ENCODE measurements at places on chromosomes 12 and 14. TPM values are rescaled to one million over a fixed set of nuclear protein-coding genes. Genes with fewer than 3 reads are reported as not detected.

Gene GARIN6
- total RNA-seq: not detected

Gene MYO1H
- not detected for total RNA-seq

Gene NTF3
- not detected for total RNA-seq

Gene HOXC6
- 5.0 TPM for total RNA-seq

Gene CLEC9A
- not detected for total RNA-seq

Gene TTC9
- 1.7 TPM for total RNA-seq

Gene APOF
- not detected for total RNA-seq

Gene CLEC12A
- not detected for total RNA-seq

Gene ALG10
- 5.7 TPM for total RNA-seq

Gene TAS2R9
- not detected for total RNA-seq

Gene GPR68
- total RNA-seq: 0.06 TPM

Gene NOVA1
- 5.2 TPM for total RNA-seq

Gene PTHLH
- 41.8 TPM for total RNA-seq

Gene TBX5
- not detected for total RNA-seq

Gene SLC25A29
- 9.4 TPM for total RNA-seq

Gene METTL3
- total RNA-seq: 55.4 TPM

Gene PLBD1
- 4.8 TPM for total RNA-seq

Gene PMCH
- not detected for total RNA-seq

Gene B4GALNT3
- 1.0 TPM for total RNA-seq

Gene SSTR1
- not detected for total RNA-seq

Gene RAPGEF3
- 1.2 TPM for total RNA-seq

Gene KRT5
- 0.30 TPM for total RNA-seq

Gene CCDC177
- total RNA-seq: not detected

Gene SMIM41
- total RNA-seq: not detected

Gene DIO2
- 15.2 TPM for total RNA-seq

Gene MYF5
- not detected for total RNA-seq

Gene PABPN1
- total RNA-seq: 140 TPM

Gene NGDN
- total RNA-seq: 66.7 TPM

Gene OR4E2
- total RNA-seq: not detected

Gene KRT6C
- not detected for total RNA-seq

Gene VPS29
- 135 TPM for total RNA-seq

Gene CABP1
- 0.60 TPM for total RNA-seq

Gene LRIG3
- total RNA-seq: 7.2 TPM

Gene NRXN3
- 0.97 TPM for total RNA-seq

Gene PTCSC3
- not detected for total RNA-seq

Gene DMAC2L
- 11.5 TPM for total RNA-seq

Gene CDKL1
- 8.0 TPM for total RNA-seq

Gene P2RX2
- not detected for total RNA-seq

Gene M6PR
- total RNA-seq: 175 TPM
